ENCODE measurements at places on chromosomes 6 and 20.
A peak's percentile ranks its signal among the peaks of the same experiment; 100 is the strongest.

GRCh38 chr20:59150821-59151251 lies 12.8 kb upstream of the ZNF831 start:
- DNase-seq: no peak

GRCh38 chr6:85419046-85419759 lies 30.7 kb upstream of the NT5E start:
- DNase-seq: no peak

GRCh38 chr6:24825130-24825630 lies 26.5 kb upstream of the ARMH2 start:
- DNase-seq: no peak

- peak; percentile 82 for DNase-seq
Observed at GRCh38 chr6:113654396-113654795, 202.7 kb upstream of the MARCKS start.

- DNase-seq: no peak
Observed at GRCh38 chr6:126625019-126625418, 285.1 kb downstream of the CENPW start.

DNA sequence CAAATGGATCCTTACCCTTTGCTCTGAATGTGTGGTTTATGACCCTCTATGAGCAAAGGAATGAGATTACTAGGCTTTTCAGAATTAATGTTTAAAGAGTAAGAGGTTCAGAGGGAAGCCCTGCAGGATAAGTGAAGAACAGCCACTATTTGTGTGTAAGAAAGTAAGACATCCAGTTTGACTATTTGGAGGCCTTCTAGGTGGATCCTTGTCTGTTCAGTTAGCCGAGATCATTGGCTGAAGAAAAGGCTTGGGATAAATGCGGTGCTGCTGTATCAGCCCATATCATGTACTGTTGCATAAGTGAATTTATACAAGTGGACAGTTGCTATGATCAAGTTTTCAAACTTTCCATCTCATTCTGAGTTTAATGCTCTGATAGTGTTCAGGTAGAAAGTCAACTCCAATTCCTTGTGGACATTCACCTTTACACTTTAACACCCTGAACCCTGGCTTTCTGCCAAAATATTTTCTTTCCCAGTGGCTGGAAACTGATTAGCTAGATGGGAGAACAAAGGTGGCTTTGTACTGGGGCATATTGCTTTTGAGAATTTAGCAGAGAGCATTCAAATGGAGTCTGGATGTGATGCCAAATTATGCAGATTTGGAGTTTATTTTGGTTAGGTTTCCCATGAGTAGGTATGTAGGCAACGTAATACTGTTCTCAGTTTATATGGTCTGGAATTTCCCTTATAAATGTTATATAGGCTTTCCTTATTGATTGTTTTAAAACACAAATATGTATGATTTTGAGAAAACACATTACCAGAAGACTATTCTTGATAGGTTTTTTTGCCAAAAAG lies 15.0 kb downstream of the PARD6B start:
- DNase-seq: peak; percentile 91

- DNase-seq: no peak
Observed at GRCh38 chr6:107398001-107398400, 61.4 kb downstream of the PDSS2 start.

DNA sequence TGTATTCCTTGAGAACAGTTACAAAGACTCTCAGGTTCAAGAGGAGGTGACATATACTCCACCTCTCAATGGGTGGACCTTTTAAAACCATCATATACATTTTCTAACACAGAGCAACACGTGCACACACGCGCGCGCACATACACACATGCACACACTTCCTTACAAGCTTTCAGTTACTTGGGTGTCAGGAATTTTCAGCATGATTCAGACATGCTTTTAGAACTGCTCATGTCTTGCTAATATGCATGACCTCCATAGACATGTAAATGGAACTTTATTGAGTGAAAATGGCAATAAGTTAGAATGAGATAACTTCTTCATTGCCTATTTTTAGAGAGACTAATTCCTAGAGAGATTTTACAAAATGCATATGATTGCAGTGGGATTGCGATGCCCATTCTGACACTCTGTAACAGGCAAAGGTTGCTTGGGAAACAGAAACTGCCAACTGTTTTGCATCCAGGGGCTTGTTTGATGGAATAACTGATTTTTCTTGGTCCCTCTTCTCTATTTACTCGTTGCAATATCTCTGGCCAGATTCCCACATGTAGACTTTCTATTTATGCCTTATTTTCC lies 531.4 kb upstream of the RNF217 start:
- no peak for DNase-seq

GRCh38 chr20:16317445-16318362 lies 255.5 kb downstream of the KIF16B start:
- no peak for DNase-seq

- no peak for DNase-seq
Observed at GRCh38 chr6:37566111-37566949, 66.6 kb upstream of the CCDC167 start.

GRCh38 chr6:92723390-92723931 lies 695.9 kb downstream of the EPHA7 start:
- no peak for DNase-seq

DNA sequence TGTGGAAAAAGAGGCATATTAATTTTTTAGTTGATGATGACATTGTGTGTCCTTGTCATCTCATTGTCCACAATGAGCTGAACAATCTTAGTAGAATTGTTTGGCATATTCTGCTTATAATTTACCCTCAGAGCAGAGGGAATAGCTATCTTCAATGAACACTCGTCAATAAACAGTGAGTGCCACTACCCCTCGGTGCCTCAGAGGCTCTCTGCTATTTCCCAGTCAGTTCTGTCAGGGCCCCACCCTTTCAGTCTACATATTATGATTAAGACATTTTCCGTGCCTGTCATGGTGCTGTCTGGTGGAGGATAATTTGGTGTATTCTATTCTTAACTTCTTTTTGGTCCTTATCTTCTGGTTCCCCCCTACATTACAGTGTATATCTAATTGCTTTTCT lies 31.2 kb downstream of the NUS1 start:
- no peak for DNase-seq

DNA sequence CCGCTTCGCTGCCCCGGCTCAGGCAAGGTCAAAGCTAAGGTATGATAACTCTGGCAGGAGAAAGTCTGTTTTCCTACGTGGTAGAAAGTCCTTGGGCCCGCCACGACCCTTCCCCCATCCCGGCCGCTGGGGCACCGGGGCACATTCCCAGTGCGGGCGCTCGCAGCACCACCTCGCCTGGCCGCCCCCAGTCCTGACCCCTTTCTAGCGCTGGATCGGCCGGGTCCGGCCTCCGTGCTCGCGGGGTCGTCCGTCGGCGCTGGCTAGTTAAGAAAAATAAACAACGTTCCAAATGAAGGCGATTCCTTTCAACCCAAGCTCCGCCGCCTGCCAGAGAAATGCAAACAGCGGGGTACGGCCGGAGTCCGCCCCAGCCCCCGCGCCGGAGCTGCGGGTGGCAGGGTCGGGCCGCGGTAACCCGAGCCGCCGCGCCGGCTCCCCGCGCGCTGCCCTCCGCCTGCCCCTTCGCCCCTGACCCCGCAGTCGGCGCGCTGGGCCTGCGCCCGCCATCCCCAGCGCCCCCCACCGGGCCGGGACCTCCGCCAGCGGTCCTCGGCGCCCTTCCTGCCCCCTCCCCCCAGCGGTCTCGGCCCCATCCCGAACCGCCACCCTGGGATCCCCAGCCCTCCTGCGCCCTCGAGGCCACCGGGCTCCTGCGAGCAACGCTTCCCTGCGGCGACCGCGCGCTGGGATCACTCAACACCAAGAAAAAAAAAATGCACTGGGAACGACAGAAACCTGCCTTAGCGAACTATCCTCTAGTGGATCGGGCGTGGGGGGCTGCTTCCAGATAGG lies 37.6 kb downstream of the NCR2 start:
- DNase-seq: no peak

DNA sequence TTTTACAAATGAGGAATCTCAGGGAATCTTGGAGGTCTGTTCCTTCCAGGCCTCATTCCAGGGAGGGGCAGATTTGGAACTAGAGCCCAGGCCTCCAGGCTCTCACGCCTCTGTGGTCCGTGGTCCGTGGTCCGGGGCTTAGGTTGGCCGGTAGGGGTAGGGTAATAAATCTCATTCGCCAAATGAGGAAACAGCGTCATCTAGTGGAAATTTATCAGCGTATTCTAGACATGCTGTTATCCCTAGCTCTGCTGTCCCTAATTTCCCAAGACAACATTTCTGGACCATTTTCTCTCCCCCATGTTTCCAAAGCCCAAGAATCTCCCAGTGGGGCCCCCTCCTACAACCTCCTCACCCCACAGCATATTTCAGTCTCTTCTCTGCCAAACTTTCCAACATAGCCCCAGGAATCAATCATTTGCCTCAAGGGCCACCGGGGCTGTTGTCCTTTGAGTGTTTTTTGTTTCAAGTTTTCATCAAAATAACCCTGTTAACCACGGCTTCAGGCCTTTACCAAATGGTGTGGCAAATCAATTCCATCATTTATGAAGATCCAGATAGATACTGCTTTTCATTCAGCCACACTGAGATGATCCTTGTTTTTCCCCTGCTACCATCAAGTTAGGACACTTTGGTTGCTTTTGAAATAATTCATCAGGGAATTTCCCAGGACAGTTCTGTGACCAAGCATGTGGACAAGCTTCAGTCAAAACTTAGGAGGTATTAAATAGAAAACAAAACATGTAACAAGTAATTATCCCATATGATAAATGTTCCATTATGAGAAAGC lies 126.8 kb downstream of the ALDH8A1 start:
- DNase-seq: peak; percentile 59

DNA sequence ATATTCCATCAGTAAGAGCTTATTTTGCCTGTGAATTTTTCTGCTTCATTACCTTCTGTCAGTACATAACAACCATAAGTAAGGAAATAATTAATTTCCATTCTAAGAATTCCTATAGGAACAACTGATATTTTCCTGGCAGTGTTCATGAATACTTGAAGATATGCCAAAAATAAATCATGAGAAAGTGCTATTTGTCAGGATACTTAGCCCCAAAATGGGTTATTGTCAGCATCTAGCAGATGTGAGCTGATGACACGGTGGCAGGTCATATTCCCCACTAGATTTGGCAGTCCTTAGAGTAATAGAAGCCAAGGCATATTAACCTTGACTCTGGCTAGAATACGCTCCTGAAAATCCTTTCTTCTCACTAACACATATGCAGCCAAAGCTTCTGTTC lies 43.2 kb upstream of the CRISP1 start:
- no peak for DNase-seq

- DNase-seq: no peak
Observed at GRCh38 chr20:20782755-20783154, 70.3 kb upstream of the RALGAPA2 start.

GRCh38 chr6:15908871-15909270 lies 220.0 kb upstream of the MYLIP start:
- no peak for DNase-seq

DNA sequence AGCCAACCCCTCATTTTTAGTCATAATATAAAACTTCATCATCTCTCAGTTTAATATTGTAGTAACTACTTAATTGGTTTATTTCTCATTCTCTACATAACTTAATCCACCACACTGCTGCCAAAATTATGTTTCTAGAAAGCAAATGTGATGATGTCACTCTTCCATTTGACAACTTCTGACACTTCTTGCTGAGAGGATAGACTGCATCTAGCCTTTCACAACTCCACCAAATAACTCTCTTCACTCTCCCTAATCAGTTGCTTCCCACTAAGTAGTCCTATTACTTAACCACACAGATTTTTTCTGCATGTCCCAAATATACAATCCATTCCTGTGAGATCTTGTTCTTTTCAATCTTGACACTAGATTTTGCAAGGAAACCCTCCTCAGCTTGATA lies 951.3 kb downstream of the EPHA7 start:
- no peak for DNase-seq

DNA sequence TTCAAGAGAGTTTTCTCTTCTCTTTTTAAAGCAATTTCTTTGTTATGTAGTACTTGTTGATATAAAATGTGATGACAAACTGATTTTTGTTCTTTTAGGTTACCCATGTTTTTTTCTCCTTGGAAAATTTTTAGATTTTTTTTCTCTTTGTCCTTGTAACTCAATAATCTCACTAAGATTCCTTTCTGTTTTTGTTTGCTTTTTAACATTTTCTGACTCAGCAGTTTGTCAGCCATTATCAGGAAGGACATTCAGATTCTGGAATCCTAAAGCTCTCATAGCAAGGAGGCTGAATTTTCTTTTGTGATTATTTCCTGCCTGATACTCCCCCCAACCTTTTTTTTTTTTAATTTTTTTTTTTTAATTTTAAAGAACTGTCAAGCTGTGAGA lies 75.2 kb upstream of the CITED2 start:
- DNase-seq: no peak

DNA sequence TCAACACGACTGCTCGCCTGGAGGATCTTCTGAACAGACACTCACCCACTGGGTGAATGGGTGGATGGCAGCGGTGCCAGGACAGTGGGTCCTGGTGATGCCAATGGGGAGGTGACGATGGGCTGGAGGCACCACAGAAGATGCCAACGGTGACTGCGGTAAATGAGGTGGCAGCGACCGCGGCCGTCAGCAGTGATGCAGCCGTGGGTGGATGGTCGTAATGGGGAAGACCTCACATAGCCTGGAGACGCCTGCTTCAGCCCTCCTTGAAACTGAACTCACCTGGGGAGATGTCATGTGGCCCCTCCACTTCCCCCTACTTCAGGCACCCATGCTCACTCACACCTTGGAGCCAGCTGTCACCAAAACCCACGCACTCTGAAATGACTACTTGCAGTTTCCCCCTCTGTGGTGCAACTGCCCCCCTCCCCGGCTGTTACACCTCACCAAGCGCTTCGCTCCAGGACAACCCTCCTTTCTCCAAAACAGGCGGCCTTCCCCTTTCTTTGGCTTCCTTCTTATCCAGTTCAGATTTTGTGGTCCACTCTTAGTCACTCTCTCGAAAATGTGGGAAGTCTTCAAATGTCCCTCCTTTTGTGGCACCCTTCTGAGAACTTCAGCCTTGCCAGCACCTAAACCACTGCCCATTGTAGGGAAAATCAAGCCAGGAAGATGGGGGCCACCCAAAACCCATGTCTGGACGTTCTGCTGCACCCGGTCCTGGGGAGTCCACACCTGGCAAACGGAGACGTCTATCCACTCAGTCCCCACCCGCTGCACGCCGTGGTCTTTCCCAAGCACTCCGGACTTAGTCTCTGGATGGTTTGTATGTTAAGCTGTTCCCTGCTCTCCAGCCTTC lies 10.4 kb upstream of the ABHD16B start:
- DNase-seq: no peak

- no peak for DNase-seq
Observed at GRCh38 chr6:71347119-71347518, 58.5 kb downstream of the OGFRL1 start.

Data from Caki2 (cell line).